ENCODE measurements at places on chromosomes 16 and 17.

GRCh38 chr17:62986549-62986948 lies 20.5 kb downstream of the TANC2 start:
- no peak for DNase-seq

GRCh38 chr17:81086789-81087551 lies 52.0 kb downstream of the BAIAP2 start:
- no peak for DNase-seq

DNA sequence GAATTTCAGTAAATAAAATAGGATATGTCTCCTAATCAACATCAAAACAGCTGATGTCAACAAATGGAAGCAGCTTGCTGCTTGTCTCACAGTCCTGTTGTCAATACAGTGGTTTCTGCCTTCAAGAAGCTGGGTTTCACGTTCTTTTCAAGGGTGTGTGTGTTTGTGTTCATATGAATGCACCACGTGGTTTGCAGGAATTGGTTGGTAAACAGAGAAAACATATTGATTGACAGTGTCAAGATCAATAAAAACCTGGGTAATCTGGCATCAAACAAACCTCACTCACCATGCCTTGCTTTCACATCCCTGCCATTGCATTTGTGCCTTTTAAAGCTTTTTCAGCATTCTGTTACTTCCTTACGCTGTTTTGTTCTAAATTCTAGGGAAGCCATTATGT lies 585.7 kb upstream of the CA10 start:
- DNase-seq = no peak

DNA sequence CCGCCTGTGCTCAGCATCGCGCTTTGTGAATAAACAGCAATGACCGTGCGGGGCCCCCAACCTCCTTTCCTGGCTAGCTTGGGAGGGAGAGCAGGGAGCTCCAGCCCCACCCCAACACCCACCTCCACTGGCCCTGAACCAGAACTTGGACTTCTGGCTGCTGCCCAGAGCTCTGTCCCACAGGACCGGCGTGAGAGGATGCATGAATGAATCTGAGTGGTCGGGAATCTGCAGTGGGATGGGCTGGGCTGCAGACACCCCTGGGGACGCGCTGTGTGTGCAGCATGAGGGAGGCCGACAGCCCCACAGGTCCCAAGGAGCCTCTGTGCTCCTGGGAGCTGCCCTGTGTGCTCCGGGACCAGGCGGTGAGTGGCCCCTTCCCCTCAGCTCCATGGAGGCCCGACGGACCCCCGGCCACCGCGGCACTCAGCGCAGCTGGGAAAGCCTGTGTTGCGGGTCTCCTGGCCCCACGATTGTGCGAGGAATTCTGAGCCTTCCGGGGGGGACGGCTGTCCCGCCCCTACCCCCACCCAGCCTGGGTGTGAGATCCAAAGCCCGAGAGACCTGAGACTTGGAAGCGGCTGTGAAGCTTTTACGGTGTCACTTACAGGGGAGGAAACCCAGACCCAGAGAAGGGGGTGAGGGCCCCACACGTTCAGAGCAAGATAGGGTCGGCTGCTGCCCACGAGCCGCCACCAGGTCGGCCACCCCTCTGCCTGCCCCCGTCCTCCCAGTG lies 5.4 kb downstream of the PIEZO1 start:
- no peak for DNase-seq

GRCh38 chr16:81405702-81406113 lies 38.9 kb upstream of the CMIP start:
- peak; percentile 89 for DNase-seq

DNA sequence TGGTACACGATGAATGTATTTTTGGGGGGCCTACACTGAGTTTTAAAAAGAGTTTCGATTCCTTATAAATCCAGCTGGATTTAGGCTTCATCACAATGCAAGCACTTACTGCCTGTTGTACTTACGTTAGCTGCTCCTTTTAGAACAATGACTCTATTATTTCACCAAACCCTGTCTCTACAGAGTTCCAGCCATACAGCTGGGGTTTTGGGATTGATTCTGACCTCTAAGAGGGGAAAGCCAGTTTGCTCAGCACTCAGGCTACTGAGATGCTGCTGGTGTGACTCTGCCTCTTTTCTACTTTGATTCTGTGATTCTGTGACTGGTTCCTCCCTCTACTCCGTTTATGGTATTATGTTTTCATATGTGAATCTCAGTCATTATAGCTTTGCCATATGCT lies 329.7 kb downstream of the ABCC12 start:
- no peak for DNase-seq

- no peak for DNase-seq
Measured at GRCh38 chr16:47363761-47364160, 97.1 kb downstream of the ITFG1 start.

DNA sequence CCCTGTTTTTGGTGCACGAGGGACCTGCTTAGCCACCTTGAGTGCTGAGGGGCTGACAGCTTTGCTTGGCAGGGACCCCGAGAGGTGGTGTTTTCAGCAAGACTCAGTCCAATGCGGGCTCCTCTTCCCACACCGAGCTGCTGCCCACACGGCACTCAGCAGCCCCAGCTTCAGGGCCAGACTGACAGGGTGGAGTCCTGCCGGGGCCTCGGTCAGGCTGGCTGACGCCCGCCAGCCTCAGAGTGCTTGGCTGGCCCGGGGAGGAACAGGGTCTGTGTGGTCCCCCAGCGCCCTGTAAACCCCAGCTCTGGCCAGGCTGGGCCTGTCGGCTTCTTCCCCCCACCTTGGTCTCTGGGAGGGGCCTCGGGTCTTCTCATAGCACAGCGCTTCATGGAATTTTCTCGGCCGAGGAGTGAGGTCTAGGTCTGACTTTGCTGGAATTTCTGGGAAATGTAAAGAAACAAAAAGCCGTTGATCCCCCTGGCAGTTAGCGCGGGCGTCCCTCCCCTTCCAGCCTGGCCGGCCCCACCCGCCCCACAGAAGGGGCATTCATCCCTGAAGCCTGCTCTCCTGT lies 2.6 kb downstream of the SOX8 start:
- no peak for DNase-seq

DNA sequence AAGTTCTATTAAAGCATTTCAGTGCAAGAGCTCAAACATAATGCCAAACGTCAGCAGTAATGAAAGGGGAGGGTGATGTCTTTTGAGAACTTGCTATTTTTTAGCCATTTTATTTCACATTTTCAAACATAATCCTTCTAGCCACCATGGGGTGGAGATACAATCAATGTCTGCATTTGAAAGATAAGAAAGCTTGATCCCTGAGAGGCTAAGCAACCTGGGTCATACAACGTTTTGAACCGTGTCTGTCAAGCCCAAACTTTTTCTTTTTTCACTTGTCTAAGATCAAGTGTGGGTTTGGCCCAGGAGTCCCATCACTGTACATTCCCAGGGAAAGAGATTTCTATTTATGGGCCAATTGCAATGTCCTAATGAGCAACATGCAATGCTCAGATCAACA lies 331.1 kb downstream of the SLC39A11 start:
- no peak for DNase-seq

DNA sequence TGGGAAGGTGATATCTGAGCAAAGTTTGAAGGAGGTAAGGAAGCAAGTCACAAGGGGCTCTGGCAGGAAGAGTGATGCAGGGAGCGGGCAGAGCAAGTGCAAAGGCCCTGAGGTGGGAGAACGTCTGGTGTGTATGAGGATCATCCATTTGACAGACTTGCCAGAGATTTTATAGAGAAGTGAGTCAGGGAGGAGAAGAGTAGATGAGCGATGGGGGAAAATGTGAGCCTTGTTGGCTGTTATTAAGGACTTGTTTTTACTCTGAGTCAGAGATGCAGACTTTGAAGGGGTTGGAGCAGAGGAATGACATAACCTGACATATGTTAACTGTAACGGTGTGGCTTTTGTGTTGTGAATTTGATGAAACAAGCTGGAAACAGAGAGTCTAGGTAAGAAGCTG lies 3.5 kb upstream of the CLEC10A start:
- DNase-seq = no peak

DNA sequence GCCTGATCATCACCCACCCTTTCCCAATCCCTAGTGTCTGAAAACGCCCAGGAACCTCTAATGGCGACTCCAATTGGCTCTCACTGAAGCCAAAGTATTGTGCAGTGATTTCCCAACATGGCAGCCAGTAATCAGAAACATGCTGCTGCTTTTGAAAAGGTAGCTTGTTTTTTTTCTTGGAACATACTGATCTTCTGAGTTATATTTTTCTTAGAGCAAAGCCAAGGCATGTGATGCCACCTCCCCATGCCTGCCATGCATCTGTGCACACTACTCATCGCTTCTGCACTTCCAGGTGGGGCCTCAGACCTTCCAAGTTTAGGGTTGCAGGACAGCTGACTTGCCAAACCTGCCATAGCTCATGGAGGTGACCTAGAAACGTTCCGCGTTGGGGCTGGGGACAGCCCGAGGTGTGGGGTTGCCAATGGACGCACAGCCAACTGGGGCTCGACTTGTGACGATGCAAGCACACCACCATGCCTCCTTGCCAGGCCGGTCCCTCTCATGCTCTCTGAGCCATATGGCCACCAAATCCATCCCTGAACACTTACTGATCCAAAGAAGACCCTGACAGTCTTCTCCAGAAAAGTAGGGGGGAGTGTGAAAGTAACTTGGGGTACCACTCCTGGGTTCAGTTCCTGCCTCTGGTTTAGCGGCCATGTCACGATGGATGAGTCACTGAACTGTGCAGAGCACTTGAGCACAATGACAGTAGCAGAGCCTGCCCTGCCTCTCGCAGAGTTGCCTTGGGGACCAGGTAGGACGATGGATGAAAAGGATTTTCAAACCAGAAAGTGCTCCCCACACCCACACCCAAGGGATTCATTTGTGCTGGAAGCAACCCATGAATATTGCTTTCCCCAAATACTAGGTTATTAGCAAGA lies 155.7 kb downstream of the CCDC182 start:
- DNase-seq = no peak

GRCh38 chr17:64216338-64217248 lies 46.5 kb downstream of the TEX2 start:
- peak; percentile 4 for DNase-seq

- DNase-seq = no peak
Measured at GRCh38 chr16:27174798-27175197, 28.5 kb upstream of the KDM8 start.

- DNase-seq = no peak
Measured at GRCh38 chr16:27410761-27411160, 8.8 kb downstream of the IL21R start.

DNA sequence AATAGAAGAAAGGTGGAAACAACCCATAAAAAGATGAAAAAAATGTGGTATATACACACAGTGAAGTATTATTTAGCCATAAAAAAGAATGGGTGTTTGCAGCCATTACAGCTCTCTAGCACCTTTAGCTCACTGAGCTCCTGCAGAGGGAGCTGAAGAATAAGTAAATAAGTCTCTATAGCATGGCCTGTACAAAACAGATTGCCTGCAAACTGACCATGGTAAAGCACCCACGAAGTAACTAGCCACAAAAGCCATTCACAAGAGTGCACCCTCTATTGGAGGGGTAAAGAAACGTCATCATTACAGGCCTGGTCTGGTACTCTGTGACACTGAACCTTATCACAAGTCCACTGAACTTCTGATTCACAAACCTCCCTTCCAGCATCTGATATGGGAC lies 76.3 kb downstream of the USP32 start:
- no peak for DNase-seq

DNA sequence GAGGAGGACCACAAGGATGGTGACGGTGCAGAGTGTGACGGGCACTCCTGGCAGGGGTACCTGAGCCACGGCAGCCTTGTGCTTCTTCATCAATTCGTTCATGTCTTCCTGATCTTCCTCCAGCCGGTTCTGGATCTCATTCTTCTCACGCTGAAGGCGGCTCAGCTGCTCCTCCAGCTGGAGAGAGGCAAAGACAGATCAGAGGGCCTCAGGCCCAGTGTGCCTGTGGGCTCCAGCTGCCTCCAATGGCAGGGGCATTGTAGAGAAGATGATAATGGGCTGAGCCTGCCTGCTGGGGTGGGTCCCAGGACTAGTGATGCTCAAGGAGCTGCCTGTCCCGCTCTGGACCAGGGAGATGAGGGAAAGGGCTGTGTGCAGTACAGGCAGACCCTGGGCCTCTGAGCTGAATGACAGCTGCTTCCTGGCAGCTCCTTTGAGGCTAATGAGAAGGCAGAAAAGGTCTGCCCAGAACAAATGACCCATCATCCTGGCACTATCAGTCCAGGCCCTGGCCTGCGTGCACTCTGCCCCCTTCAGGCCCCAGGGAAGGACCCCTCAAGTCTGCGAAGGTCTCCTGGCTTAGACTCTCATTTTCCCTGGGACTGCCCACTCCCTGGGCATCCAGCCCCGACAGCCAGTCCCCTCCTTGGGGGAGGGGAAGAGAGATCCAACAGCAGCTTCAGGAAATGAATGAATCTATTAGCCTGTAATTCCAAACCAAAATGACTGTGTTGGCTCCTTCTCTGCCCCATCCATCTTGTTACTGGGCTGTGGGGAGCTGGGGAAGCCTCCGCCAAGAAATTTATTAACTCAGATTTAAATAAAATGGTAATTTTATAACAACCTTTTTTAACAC lies 48.0 kb downstream of the PIPOX start:
- no peak for DNase-seq

- DNase-seq = no peak
Measured at GRCh38 chr17:3815925-3816324, 14.9 kb upstream of the ITGAE start.
